ENCODE measurements at places on chromosomes 2 and 18.

DNA sequence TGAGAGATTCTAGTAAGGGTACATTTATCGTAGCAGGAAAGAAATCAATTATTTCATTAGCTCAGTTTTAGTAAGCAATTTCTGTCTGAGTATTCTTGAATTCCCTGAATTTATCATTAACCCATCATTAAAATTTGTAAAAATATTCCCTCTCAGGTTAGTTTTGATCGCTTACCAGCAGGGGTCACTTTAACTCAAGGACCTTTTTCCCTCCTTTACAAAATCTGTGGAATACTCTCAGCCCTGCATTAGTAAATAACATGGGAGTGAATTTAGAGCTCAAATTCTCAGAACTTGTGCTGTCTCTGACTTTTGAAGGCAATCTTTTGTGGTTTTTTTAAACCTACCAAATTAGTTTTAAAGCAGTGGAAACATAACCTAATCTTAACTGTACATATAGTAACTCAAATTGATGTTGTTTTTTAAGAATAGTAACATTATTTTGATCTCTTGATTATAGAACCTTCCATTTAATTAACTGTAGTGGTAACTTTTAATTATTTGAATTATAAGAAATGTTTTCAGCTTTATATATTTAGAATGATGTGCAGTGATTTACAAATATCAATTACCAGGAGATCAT is 97.2 kb downstream of the AGPS start:
- no peak for DNase-seq

DNA sequence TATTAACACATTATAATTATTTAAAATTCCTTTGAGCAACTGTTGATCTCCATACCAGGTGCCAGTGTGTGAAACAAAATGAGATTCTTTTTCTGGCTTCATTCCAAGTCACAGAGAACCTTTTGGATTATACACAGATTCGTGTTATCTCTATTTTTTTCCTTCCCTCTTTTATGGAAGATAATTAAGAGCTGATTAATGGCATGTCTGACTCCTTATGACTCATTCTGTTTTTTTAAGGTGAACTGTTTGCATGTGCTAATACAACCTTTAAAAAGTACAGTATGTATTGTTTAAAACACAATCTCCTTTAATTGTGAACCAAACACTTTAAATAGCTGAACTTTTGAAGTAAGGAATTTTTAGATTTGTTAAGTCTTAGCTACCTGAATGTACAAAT is 39.3 kb downstream of the PELI1 start:
- DNase-seq = no peak

DNA sequence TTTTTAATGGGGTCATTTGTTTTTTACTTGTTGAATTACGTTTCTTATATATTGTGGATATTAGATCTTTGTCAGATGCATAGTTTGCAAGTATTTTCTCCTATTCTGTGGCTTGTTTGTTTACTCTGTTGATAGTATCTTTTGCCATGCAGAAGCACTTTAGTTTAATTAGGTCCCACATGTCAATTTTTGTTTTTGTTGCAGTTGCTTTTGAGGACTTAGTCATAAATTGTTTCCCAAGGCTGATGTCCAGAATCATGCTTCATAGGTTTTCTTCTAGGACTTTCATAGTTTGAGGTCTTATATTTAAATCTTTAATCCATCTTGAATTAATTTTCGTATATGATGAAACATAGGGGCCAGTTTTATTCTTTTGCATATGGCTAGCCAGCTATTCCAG is 13.2 kb downstream of the PIKFYVE start:
- DNase-seq = no peak

- no peak for DNase-seq
Observed at GRCh38 chr18:832085-832681, 20.1 kb upstream of the YES1 start.

- no peak for DNase-seq
Observed at GRCh38 chr2:112152476-112153178, 14.4 kb downstream of the FBLN7 start.

GRCh38 chr2:28357055-28357454 is 35.6 kb upstream of the FOSL2 start:
- DNase-seq = no peak

GRCh38 chr2:194672994-194673393 is 984.0 kb upstream of the SLC39A10 start:
- DNase-seq = no peak

DNA sequence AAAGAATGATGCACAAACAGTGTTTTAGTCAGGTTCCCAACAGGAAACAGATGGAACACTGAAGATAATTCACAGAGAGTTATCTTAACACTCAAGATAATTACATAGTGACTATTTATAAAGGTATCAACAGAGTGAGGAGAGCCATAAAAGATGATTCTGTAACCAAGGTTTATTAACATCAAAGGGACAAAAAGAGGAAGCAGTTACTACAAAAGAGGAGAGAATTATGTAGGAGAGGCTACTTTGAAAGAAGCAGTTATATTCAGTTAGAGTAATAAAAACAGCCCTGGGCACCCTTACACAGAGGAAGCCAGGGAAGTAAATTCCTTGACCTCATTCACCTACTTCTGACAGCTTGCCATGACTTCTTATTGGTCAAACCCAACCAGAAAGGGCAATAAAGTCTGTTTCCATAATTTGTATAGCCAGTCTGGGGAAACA is 326.5 kb upstream of the SLC39A10 start:
- DNase-seq = no peak

DNA sequence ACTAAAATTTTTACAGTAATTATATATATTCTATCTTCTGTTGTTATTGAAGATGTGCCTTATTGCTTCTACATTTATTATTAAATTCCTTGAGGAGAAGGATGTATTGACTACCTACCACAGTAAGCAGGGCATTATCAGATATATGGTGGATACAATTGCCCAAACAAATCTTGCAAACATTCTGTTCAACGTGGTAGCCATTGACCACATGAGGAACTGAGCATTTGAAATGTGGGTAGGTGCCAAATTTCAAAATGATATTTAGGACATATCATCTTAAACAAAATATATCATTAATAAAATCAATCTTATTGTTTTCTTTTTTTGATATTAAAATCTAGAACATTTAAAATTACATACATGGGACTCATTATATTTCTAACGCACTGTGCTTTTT is 11.1 kb downstream of the SCN3A start:
- DNase-seq = no peak

GRCh38 chr2:220894069-220894468 is 678.0 kb downstream of the EPHA4 start:
- no peak for DNase-seq

DNA sequence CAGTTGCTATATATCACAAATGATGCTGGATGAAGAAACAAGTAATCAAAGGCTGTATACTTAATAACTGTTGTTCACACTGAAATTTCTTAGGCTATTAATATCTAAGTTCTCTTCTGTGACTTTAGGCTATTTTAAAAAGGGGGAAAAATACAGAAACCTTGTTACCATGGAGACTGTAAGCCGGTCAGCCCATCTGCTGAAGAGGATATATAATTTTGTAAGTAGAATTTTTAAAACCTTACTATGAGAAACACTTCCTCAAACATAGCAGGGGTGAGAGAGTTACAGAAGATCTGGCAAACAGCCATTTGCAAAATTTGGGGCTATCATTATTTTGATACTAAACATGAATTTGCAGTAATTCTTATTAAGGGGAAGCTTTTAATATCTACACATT is 27.8 kb downstream of the CACNB4 start:
- DNase-seq = peak; percentile 47

- DNase-seq = no peak
Observed at GRCh38 chr2:174223388-174223787, 24.9 kb downstream of the OLA1 start.

- no peak for DNase-seq
Observed at GRCh38 chr2:236831698-236832097, 254.0 kb upstream of the COPS8 start.

GRCh38 chr2:109300582-109300981 is 171.6 kb downstream of the SH3RF3 start:
- DNase-seq = no peak

GRCh38 chr2:46545015-46545839 is 65.9 kb downstream of the TMEM247 start:
- no peak for DNase-seq

DNA sequence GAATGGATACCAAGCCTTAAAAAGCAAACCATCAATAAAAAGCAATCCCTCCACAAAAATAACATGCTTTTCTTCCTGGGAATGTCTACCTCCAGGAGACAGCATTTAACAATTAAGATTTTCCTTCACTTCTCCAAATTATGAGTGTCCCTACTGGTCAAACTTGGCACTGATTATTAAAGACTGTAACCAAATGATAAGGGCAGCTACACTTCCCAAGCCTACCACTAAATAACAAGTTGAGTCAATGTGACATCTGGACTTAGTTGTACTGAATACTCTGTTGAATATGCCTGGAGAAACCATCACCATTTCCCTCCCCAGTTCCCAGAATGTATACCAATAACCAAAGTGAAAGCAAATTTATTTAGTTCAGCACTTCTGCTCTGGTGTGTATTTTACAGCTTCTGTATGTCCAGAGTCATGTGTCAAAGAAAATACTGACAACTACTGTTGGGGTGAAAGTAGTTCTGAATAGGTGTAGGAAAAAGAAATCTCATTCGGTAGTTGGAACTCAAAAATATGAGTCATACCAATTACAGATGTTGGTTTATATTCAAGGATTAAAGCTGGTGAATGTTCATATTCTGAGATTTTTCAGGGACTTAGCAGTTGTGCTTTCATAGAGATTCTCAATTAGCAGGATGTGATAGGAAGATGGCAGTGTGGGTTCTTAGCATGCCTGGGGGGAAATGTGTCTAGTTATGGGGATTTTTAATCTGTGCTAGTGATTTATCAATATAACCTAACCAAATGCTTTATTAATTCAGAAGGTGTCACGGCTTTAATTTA is 1291.6 kb upstream of the GYPC start:
- DNase-seq = no peak

- DNase-seq = no peak
Observed at GRCh38 chr2:231263118-231263831, 64.8 kb downstream of the ARMC9 start.

- no peak for DNase-seq
Observed at GRCh38 chr18:36692371-36692770, 136.4 kb downstream of the TPGS2 start.

DNA sequence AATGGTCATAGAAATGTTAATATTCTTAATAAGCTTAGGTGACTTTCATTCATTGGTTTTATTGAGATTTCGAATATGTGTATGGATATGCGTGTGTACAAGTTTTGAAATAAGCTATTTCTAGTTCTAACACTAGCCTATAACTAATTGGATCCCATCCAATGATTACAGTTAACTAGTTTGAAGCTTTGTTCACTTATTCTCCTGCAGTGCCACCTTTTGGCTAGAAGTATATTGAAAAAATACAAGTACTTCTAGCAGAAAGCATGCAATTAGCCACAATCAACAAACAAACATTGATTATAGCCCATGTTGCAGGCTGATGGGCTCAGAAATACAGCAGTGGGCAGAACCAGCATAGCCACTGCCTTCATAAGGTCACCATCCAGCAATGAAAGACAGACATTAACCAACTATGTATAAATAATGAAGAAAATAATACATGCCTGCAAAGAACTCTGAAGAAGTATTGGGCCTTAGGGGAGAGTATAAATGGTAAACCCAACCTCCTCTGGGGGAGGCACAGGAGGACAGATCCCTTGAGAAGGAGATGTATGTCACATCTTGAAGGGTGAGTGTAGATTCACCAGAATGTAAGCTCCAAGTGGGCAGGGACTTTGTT is 5.1 kb upstream of the PIEZO2 start:
- peak; percentile 44 for DNase-seq

DNA sequence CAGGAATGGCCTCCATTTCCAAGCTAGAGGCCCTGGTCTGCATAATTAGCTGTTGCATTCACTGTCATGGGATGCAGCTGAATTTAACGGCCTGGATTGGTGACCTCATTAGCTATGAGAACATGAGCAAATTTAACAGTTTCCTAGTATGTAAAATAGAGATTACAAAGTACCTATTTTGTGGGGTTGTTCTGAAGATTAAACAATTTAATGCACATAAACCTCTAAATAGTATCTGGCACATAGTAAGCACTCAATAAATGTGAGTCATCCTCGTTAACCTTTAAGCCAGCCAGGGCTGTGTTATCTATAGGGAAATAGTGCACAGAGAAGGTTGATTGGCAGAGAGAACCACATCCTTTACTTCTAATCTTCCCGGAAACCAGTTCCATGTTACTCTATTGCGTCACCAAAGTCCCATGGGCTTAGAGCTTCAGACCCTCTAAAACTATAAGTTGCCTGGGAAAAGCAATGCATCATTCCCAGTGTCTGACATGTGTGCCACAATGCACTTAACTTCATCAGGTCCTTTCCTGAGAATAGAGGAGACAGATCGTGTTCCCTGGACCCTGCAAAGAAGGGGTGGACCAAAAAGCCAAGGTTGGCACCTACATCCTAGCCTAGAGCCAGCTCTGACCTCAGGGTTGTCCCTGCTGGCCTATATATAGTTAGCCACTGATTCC is 196.5 kb downstream of the LNPK start:
- DNase-seq = no peak

GRCh38 chr2:19355014-19355405 is 3.4 kb downstream of the OSR1 start:
- peak; percentile 15 for DNase-seq

- DNase-seq = no peak
Observed at GRCh38 chr18:37963837-37964236, 398.2 kb upstream of the CELF4 start.

GRCh38 chr18:62339106-62339988 is 14.2 kb downstream of the TNFRSF11A start:
- DNase-seq = no peak

DNA sequence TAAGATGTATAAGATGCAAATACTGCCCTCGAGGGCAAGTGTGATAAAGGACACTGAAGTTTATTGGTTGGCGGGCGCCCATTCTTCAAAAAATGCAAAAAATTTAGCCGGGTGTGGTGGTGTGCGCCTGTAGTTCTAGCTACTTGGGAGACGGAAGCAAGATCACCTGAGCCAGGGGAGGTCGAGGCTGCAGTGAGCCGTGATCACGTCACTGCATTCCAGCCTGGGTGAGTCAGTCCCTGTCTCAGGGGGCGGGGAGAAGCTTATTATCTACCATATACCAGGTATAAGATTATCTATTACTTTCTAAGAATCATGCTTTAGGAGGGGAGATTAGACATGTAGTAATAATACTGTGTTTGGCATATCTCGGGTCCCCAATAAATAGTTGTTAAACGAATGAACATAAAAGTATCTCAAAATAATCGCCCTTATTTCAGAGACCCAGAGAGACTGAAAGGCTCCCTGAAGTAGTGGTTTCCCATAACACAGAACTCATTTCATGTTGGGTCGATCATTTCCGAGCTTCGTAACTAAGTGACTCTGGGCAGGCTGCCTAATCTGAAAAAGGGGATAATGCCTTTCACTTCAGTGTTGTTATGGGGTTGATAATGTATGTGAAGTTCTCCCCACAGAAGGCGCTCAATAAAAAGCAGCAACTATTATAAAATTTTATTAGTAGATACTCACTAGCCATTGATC is 1.2 kb upstream of the SELENOI start:
- no peak for DNase-seq
